Activated CD4-positive, alpha-beta T cell treated with anti-CD3 and anti-CD28 coated beads, Interleukin-2, amount 10 ng/mL, durations not matched to agents 7 days and 5 days (primary cell): ENCODE measurements at places on chromosomes 13 and 19.
A peak's percentile ranks its signal among the peaks of the same experiment; 100 is the strongest.

- DNase-seq, result no peak
Measured at GRCh38 chr13:29706923-29707322, 111.4 kb upstream of the SLC7A1 start.

GRCh38 chr13:66033924-66034323 is 1196.2 kb downstream of the PCDH9 start:
- no peak for DNase-seq

DNA sequence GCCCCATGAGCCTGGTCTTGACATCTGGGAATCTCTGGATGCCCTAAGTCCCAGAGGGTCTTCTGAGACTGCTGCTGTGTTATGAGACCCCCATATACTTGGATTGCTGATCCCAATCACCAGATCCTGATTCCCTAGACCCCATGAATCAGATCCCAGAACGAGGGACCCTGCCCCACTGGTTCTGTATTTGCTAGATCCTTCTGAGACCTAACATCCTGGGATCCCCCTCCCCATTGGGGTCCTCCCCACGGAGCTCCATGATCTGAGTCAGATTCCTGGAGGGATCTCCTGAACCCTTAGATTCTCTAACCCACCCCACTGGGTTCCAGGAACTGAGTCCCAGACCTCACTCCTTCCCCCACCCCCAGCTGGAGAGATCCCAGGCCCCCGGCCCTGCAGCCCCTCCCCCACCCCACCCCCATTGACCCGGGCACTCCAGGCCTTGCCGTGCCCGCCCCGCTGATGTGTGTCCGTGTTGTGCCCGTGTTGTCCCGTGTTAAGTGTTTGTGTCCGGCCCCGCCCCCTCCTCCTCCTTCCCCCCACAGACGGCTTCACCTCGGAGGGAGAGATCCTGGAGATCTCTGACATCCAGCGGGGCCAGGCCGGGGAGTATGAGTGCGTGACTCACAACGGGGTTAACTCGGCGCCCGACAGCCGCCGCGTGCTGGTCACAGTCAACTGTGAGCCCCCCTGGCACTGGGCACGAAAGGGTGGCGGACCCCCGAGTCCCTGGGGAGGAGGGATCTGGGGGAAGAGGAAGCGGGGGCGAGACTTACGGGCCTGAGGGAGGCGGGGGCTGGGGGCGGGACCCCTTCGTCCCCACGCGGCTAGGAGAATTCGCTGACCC is 15.0 kb downstream of the IGLON5 start:
- no peak for DNase-seq

DNA sequence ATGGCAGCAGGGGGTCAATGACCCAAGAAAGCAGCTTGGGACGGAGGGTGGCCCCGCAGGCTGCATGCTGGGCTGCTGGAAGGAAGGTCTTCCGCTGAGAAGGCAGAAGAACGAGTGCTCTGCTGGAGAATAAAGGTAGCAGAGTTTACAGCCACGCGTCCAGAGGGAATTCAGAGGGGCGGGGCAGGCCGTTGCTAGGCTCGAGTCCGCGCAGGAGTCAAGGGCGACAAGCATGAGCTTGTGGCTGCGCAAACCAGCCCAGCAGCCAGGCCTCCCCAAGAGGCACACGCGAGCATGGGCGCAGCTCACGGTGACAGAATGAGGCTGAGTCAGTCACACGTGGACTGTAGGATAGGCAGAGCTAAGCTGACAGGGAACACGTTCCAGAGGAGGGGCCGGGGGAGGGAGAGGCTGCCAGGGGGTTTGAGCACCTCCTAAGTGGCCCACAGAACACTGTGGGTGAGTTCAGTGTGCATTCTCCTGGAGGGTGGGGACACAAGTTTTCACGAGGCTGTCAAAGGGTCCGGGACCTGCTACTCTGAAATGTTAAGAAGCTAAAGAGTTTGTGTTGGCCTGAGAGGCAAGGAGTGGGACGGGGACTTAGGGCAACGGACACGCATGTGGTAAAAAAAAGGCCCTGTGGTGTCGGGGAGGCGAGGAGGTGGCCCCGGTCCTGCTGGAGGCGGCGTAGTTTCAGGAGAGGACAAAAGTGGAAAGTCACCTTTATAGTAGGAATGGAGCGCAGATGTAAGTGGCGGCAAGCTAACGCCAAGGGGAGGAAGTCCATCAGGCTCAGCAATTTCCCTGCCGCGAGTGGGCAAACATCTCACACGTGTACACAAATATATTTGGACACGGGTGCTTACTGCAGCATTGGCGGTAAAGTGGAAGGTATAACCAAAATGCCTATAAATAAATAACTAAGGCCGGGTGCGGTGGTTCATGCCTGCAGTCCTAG is 17.7 kb downstream of the RFX2 start:
- no peak for DNase-seq

- peak; percentile 54 for DNase-seq
Measured at GRCh38 chr13:21075011-21075378, 13.6 kb upstream of the LATS2 start.

- no peak for DNase-seq
Measured at GRCh38 chr13:41465898-41466320, 8.6 kb downstream of the RGCC start.

DNA sequence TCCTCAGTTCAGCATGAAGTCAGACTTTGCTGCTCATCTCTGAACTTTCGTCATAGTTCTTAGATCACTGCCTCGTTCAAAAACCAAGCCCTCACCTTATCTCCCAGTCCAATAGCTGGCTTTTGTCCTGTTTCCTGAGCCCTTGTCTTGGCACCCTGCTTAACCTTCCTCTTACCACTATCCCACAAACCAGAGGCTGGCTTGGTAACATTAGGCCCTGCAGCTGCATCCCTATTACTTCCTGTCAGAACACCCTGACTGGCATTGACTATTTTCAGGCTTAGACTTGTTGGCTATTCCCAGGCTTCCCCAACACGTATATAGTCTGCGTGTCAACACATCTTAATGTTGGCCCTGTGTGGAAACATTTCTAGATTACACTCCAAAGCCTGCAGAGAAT is 172.4 kb downstream of the VWA8 start:
- no peak for DNase-seq
